Regular cardiac myocyte (primary cell): ENCODE measurements at places on chromosomes 2 and 18. TPM values are rescaled to one million over a fixed set of nuclear protein-coding genes. Genes with fewer than 3 reads are reported as not detected.

Gene ALPG
- not detected in 2 replicates for total RNA-seq

Gene ABCG8
- total RNA-seq = not detected in 2 replicates

Gene CHAC2
- total RNA-seq = 1.7 and 11.9 TPM in 2 replicates

Gene IL36G
- total RNA-seq = not detected in 2 replicates

Gene ASB18
- total RNA-seq = not detected in 2 replicates

Gene DLGAP1
- total RNA-seq = 1.7 and 5.4 TPM in 2 replicates

Gene DYSF
- total RNA-seq = 5.6 and 12.7 TPM in 2 replicates

Gene EVX2
- not detected in 2 replicates for total RNA-seq

Gene KIF3C
- 7.9 and 11.5 TPM in 2 replicates for total RNA-seq

Gene SLC11A1
- 0.19 and 0.28 TPM in 2 replicates for total RNA-seq

Gene NAB1
- 60.2 and 130 TPM in 2 replicates for total RNA-seq

Gene DSG2
- 0.19 and 0.56 TPM in 2 replicates for total RNA-seq

Gene SERPINB13
- total RNA-seq = not detected in 2 replicates

Gene RAB11FIP5
- total RNA-seq = 33.0 and 41.7 TPM in 2 replicates

Gene APOB
- under 0.01 TPM in 1 of 2 replicates, not detected in the other for total RNA-seq

Gene CDC42EP3
- total RNA-seq = 39.5 and 70.2 TPM in 2 replicates

Gene CPO
- under 0.01 TPM in 1 of 2 replicates, not detected in the other for total RNA-seq

Gene TM4SF20
- total RNA-seq = under 0.01 and 0.28 TPM in 2 replicates

Gene ZSWIM2
- total RNA-seq = under 0.01 TPM in 2 replicates

Gene CLEC4F
- total RNA-seq = not detected in 2 replicates

Gene SERPINB4
- total RNA-seq = not detected in 2 replicates

Gene NEDD4L
- 6.7 and 15.2 TPM in 2 replicates for total RNA-seq

Gene SLC9A4
- not detected in 2 replicates for total RNA-seq

Gene MATN3
- 0.28 and 0.58 TPM in 2 replicates for total RNA-seq

Gene ATP6V1B1
- total RNA-seq = 0.38 and 1.7 TPM in 2 replicates

Gene TUBB8B
- not detected in 2 replicates for total RNA-seq

Gene MAL
- 0.85 and 0.96 TPM in 2 replicates for total RNA-seq

Gene SLC25A12
- total RNA-seq = 16.6 and 21.1 TPM in 2 replicates

Gene AGFG1
- total RNA-seq = 65.7 and 67.7 TPM in 2 replicates

Gene KCNG2
- total RNA-seq = 0.19 and 1.1 TPM in 2 replicates

Gene ARHGAP28
- total RNA-seq = 0.77 and 5.4 TPM in 2 replicates
